ENCODE measurements at places on chromosomes 13 and 19.

DNA sequence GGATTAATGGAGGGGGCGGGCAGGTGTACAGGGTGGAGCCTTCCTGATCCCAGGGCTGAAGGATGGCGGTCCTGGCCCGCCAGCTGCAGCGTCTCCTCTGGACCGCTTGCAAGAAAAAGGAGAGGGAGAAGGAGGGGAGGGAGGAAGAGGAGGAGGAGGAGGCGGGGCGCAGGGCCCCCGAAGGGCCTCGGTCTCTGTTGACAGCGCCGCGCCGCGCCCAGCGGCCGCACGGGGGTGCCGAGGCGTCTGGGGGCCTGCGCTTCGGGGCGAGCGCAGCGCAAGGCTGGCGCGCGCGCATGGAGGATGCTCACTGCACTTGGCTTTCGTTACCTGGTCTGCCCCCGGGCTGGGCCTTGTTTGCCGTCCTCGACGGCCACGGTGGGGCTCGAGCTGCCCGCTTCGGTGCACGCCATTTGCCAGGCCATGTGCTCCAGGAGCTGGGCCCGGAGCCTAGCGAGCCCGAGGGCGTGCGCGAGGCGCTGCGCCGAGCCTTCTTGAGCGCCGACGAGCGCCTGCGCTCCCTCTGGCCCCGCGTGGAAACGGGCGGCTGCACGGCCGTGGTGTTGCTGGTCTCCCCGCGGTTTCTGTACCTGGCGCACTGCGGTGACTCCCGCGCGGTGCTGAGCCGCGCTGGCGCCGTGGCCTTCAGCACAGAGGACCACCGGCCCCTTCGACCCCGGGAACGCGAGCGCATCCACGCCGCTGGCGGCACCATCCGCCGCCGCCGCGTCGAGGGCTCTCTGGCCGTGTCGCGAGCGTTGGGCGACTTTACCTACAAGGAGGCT lies at the start of gene PPM1N:
Gene PPM1N (plus strand): TSS at position 33 of the 785 bp plus-strand sequence. CDS start 30 bp downstream, at position 63.
- H3K4me1 ChIP-seq, result peaks cover 4% of the 10 kb centered on the region
- peak; percentile 86 for DNase-seq
- H3K4me3 ChIP-seq, result peak within 1 kb of the TSS; percentile 84
- no peak within 1 kb of the TSS for H3K27ac ChIP-seq
- H3K36me3 ChIP-seq, result peaks cover 6% of the 10 kb centered on the region

- DNase-seq, result no peak
- no peaks in the 10 kb centered on the region for H3K36me3 ChIP-seq
- no peaks in the 10 kb centered on the region for H3K4me1 ChIP-seq
- H3K27me3 ChIP-seq, result no peaks in the 10 kb centered on the region
Measured at GRCh38 chr13:83531022-83531421, 351.3 kb downstream of the SLITRK1 start.

DNA sequence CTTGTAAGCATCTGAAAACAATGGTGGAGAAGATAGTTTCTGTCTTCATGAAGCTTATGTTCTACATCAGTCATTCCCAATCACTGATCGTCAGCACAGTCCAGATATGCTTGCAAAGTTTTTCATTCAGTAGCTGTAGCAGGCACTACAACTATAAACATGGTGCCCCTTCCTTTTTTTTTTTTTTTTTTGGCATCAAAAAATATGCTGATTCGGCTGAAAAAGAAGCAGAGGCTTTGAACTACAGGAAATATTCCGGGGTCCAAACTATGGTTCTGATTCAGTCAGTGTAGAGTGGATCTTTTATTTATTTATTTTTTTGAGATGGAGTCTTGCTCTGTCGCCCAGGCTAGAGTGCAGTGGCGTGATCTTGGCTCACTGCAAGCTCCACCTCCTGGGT lies 414.4 kb downstream of the OLFM4 start:
- no peak overlapping the region for H3K4me3 ChIP-seq
- peaks cover 10% of the 10 kb centered on the region for H3K36me3 ChIP-seq
- no peak for DNase-seq
- no peaks in the 10 kb centered on the region for H3K4me1 ChIP-seq

DNA sequence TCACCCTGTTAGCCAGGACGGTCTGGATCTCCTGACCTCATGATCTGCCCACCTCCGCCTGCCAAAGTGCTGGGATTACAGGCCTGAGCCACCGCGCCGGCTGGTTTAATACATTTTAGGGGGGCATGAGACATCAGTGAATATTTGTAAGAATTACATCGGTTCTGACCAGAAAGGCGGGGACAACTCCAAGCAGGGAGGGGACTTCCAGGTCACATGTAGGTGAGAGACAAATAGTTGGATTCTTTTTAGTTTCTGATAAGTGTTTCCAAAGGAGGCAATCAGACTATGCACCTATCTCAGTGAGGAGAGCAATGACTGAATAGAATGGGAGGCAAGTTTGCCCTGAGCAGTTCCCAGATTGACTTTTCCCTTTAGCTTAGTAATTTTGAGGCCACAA lies 3.7 kb upstream of the ZNF552 start:
- no peaks in the 10 kb centered on the region for H3K4me1 ChIP-seq
- peaks cover 34% of the 10 kb centered on the region for H3K36me3 ChIP-seq
- H3K4me3 ChIP-seq, result peak overlapping the region; percentile 96
- H3K27ac ChIP-seq, result no peak overlapping the region
- H3K27me3 ChIP-seq, result no peaks in the 10 kb centered on the region

DNA sequence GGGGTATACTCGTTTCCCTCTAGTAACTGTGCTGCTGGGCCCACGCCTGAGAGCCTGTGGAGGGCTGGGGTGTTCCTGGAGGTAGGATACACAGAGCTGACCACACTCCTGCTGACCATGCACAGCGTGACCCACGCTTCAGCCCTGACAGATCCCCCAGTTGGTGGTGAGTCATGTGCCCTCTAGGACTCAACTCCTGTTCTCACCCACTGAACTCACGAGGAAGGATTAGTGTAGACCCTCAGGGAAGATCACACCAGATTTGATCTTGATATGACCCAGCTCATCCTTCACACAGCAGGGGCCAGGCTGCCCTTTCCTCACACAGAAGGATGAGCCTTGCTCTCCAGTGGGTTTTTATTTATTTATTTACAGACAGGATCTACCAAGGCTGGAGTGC lies 13.3 kb upstream of the ACP7 start:
- H3K27ac ChIP-seq, result no peak overlapping the region
- H3K27me3 ChIP-seq, result no peaks in the 10 kb centered on the region
- H3K36me3 ChIP-seq, result peaks cover 3% of the 10 kb centered on the region

DNA sequence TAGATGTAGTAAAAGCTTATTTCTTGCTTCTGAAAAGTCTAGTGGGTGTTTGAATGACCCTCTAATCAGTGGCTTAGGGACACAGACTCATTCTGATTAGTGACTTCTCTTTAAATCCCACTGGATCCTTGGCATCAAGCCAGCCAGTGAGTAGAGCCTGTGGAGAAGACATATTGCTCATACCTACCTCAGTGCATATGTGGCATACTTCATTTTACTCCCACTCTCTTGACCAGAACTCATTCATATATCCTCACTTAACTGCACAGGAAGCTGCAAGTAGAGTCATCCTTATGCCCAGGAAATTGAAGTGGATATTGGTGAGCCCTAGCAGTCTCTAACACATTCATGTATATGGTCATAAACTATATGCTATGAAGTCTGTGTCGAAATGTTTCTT lies 148.3 kb downstream of the PDS5B start:
- no peak overlapping the region for H3K27ac ChIP-seq
- no peak for DNase-seq
- H3K36me3 ChIP-seq, result peaks cover 6% of the 10 kb centered on the region

Measured in H9 (cell line).